ENCODE measurements at places on chromosomes 1 and 21.

- no peak for DNase-seq
Measured at GRCh38 chr1:115021145-115021544, 8.5 kb upstream of the TSHB start.

- DNase-seq, result no peak
Measured at GRCh38 chr1:5896706-5897660, 95.2 kb downstream of the NPHP4 start.

DNA sequence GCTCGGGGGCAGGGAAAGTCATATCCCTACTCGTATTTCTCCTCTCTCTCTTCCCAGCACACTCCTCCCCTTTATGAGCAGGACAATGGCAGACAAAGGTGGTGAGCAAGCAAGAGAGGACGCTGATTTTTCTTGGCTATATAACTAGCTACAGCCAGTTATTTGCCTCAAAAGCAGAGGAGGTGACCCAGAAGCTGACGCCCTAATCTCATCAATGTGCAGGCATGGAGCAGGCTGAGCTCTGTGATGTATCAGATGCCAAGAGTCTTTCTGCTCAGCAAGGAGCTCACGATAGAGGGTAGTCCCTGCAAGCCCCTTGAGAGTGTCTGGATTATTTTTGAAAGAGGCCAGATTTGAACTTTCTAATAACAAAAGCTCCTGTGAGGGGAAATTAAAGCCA is 75.5 kb downstream of the ASTN1 start:
- DNase-seq, result no peak

DNA sequence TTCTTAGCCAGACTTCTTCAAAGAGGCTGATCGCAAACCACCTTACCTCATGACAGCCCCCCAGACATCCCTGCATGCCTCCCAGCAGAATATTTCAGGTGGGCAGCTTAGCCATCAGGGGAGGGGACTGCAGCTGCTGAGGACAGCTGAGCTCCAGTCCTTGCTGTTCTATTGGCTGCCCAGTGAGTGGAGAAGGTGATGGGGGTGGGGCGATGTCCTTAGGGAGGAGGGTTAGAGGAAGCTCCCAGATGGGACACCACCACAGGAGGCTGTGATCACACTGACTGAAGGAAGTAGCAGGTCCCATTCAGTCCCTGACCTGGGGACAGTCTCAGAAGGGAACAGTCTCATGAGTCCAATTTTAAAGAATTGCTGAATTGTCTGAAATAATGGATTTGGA is 38.3 kb downstream of the GJA5 start:
- no peak for DNase-seq

DNA sequence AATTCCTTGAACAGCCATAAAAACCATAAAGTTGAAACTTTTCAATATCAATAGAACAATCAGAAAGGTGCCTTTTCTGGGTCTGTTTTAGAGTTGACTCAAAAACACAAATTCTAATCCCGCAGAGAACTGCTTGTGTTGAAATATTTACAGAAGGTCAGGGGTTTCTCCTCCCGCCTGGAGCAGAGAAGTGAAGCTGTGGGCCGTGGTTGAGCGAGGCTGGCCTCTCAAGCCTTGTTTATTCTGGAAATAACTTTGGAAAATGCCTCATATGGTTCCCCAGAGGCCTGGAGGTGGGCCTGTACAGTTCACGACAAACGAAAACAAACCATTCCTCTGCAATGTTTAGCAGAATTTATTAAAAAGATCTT is 90.8 kb upstream of the ERRFI1 start:
- peak; percentile 76 for DNase-seq

GRCh38 chr1:98056781-98057180 is 135.9 kb upstream of the DPYD start:
- DNase-seq, result no peak

GRCh38 chr1:58695206-58695605 is 4.7 kb downstream of the MYSM1 start:
- DNase-seq, result no peak

DNA sequence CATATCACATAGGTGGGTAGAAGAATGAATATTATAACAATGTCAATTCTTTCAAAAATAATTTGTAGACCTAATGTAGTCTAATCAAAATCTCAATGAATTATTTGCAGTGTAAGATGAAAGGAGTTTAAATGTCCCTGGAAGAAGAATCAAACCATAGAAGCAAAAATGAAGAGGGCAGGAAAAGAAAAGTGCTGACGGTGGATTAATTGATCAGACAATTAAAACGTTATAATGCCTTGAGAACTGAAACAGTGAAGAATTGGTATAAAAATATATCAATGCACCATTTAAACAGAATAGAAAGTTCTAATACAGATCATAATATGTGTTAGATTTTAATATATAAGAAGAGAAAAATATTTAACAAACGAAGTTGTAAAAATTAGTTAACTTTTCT is 109.8 kb downstream of the TYW3 start:
- DNase-seq, result no peak

GRCh38 chr1:191912517-191912916 is 245.7 kb upstream of the RGS18 start:
- no peak for DNase-seq

- DNase-seq, result peak; percentile 76
Measured at GRCh38 chr1:41322835-41323234, 38.4 kb upstream of the FOXO6 start.

GRCh38 chr1:2320760-2321667 is 70.3 kb downstream of the MORN1 start:
- DNase-seq, result peak; percentile 51

- no peak for DNase-seq
Measured at GRCh38 chr1:228513236-228513900, 26.2 kb downstream of the RNF187 start.

DNA sequence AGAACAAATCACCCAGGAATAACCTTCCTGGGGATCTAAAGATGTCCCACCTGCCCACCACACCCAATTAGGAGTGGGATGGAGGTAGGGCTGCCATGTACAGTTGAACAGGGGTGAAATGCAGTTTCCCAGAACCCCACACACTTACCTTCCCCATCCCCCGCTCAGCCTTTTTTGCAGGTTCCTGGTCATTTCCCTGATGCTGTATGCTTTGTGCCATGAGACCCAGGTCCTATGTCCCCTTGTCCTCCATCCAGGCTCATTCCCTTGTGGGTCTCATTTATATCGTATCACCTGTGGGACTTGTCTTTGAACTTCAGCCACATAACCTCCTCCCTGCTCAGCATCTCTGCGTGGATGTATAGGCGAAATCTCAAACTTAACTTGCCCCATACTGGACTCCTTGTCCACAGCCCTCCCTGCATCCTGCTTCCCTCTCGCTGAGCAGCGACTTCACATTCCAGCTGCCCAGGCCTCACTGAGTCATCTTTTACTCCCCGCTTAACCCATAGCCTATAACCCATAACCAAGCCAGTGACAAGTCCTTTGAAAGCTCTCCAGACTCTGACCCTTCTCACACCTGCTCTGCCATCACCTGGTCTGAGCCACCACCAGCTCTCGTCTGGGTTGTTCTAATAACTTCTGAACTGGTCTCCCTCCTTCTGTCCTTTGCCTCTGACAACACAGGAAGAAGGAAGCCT is 4.7 kb downstream of the LDLRAD2 start:
- DNase-seq, result no peak

DNA sequence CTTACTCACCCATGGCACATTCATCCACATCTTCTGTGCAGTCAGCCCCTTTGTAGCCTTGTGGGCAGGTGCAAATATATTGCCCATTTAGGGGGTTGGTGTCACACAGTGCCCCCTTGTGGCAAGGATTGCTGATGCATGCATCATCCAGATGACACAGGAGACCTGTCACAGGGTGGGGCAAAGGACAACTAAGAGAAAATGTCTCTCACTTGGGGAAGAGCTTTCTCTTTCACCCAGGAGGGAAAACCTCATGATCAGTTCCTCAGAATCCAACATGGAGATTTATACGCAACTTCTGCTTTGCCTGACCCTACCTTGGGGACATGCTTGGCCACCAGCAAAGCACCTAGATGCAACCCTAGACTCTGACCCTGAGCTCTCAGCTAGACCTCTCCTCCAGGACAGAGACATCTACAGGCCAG is 71.8 kb upstream of the ADAM30 start:
- DNase-seq, result peak; percentile 69

DNA sequence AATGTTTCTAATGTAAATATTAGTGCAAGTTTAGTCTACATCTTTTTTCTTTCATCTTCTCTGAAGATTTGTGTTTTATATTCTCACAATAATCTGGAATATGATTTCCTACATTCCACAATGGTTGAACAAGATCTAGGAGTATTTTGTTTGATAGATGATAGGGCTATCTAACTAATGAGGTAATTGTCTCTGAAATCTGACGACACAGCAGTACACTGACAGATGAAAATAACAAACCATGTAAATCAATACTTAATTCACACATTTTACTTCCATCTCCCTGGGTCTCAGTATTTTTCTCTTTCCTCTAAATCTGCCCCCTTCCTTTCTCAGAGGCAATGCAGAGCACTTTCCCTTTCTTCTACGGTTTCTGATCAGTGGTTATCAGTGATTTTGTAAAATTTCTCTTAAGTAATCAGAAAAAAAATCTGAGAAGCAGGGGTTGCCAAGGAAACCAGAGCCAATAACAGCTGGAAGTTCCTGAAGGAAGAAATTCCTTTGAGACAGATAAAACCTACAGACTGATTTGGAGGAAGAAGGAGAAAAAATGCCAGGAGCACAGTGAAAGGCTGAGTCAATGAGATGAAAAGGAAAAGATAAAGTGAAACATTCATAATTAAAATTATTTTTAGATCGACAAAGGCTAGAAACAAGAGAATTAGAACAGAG is 7.3 kb upstream of the ANKRD13C start:
- DNase-seq, result no peak

DNA sequence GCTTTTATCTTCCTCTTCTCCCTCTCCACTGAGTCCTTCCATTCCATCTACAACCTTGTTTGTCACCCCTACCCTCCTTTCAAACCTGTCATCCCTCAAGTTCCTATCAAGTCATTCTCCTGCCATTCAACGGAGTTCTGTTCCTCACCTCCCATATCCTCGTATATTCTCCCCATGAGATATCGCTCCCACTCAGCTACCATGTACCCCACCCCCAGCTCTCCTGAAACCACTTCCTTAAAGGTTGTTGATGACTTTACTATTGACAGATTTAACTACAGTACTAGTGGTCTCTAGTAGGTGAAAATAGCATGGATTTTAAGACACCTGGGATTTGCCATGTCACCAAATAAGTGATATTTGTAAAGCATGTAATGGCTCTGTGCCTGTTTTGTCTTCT is 107.4 kb upstream of the BARHL2 start:
- no peak for DNase-seq

- DNase-seq, result peak; percentile 45
Measured at GRCh38 chr1:206814716-206815341, 42.5 kb upstream of the IL10 start.

DNA sequence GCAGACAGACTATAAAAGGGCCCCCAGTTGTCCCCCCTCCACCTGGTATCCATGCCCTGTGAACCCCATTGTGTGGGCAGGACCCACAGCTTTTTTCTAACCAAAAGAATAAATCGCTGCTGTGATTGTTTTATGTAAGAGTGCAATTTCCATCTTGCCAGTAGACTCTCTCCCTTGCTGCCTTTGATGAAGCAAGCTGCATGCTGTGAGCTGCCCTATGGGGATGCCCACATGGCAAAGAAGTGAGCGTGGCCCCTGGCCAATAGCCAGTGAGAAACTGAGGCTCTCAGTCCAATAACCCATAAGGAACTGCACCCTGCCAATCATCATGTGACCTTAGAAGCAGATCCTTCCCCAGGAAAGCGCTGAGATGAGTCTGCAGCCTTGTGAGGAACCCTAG is 37.8 kb upstream of the FMOD start:
- no peak for DNase-seq

DNA sequence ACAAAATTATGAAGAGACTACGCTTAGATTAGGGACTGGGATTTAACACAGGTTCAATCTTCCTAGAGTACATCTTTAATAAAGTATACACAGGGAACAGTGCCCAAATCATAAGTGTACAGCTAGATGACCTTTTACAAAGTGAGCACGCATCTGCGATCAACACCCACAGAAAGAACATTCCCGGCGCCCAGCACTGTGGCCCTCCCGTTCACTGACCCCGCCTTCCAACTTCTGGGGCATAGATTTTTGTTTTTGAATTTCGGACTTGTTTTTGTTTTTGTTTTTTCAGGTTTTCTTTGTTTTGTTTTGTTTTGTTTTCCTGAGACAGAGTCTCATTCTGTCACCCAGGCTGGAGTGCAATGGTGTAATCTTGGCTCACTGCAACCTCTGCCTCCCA is 30.6 kb upstream of the COX20 start:
- DNase-seq, result no peak

GRCh38 chr1:175130649-175131045 is 61.9 kb downstream of the KIAA0040 start:
- no peak for DNase-seq

DNA sequence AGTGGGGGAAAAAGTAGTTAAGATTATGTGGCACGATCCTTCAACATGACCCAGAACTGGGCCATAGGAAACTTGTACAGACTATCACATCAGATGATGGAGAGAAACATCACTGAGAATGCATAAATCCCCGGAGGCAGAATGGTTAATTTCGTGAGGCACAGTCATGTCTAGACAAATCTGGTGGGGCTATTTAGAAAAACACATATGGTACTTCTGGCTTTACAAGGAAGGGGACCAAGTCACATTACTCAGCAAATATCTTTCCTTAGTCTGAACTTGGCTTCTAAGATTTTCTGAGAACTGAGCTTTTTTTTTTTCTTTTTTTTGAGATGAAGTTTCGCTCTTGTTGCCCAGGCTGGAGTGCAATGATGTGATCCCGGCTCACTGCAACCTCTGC is 9.2 kb upstream of the UQCRHL start:
- DNase-seq, result no peak

DNA sequence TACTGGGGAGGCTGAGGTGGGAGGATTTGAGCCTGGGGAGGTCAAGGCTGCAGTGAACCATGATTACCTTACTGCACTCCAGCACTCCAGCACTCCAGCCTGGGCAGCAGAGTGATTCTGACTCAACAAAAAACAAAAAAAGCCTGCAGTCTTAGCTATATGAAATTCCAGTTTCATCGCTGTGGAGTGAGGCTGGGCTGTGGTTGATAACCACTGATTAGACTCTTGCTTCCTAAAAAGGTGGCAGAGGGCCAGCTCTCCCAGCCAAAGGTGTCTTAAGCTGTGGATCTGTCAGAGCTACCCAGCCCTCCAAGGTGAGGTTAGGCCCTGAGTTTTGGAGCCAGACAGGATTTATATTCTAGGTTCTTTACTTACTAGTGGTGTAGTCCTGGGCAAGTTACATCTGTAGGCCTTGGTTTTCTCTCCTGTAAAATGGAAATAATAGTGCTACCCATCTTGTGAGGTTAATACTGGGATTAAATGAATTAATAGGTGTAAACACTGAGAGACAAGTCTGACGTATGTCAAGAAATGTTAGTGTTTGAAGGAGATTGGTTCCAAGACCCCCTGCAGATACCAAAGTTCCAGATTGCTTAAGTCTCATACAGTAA is 35.9 kb downstream of the TMCC2 start:
- no peak for DNase-seq

All from left ventricle myocardium superior (tissue), 1 donor.